T-helper 22 cell (primary cell): ENCODE measurements at places on chromosomes 5 and 9.

DNA sequence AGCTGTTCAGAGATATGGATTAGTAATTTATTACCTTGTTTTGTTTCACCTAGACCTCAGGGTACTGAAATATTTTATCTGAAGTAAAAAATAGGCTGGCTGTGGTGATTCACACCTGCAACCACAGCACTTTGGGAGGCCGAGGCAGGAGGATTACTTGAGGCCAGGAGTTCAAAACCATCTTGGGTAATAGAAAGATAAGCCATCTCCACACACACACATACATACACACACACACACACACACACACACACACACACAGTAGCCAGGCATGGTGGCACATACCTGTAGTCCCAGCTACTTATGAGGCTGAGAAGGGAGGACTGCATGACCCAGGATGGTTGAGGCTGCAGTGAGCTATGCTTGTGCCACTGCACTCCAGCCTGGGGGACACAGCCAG lies 3.7 kb downstream of the ANXA2R start:
- DNase-seq = no peak

GRCh38 chr9:28453918-28454317 lies 880.6 kb upstream of the C9orf72 start:
- no peak for DNase-seq

DNA sequence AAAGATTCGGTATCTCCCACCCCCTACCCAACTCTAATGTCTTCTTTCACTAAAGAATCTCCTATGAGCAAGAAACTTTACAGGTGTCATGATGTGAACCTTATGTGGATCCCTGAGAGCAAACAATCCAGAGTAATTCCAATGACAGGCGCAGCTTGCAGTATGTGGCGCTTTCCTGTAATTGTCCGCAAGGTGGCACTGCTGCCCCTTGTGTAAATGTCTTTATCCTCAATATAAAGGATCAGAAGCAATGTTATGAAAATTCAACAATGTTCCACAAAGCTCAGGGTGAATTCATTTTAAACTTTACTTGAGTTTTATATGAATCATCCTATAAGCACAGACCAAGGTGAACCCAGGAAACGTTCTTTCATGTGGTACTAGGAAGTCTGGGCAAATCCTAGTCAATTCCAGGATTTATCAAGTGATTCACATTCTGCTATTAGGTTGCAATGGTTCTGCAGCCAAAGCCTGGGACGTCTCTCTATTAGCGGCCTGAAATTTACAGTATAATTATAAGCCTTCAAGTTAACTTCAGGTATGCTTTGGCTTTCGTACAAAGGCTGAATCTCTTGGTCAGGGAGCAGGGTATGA lies 113.7 kb downstream of the TRPM6 start:
- peak; percentile 37 for DNase-seq

GRCh38 chr9:111728617-111729366 lies 65.9 kb downstream of the SHOC1 start:
- no peak for DNase-seq

- DNase-seq = no peak
Measured at GRCh38 chr9:24801344-24801743, 255.6 kb upstream of the IZUMO3 start.

DNA sequence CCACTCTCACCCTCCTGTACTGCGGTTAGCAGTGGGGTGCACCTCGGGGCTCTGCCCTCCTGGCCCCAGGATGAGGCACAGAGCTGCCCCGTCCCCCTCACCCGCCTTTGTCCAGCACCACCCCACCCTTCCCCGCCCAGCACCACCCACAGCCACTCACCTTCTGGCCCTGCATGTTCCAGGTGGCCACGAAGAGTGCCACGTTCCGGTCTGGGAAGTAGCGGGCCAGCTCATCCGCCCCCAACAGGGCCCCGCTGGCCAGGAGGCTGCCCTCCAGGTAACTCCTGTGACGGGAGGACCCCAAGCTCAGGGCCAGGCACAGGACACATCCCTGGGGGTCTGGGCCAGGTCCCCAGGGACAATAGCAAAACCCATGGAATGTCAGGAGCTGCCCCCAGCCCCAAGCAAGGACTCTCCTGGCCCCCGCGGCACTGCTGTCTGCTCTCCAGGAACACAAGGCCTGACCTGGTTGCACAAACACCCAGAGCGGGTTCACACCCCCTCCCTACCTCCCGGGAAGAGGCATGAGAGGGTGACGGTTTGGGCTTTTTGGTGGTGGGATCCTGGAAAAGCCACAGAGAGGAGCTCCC lies 5.0 kb downstream of the INPP5E start:
- no peak for DNase-seq

DNA sequence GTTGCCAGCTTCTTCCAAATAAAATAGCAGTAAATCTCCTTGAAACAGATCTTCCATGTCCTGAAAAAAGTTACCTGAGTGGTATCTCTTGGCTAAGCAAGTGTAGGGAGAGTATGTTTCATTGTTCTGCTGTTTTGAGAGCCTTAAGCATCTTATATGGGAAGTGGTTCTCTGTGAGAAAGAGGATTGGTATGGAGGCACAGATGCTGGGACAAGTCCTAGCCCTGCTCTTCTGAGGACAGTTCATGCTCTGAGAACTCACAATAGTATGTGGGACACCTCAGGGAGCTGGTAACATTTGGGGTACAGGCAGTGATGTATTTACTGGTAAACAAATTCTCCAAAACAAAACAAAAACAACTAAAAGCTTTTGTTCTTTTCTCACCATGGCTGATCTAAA lies 2.0 kb downstream of the PPP3R2 start:
- no peak for DNase-seq

GRCh38 chr5:133514456-133514855 lies 97.9 kb downstream of the FSTL4 start:
- no peak for DNase-seq

- DNase-seq = no peak
Measured at GRCh38 chr9:93149361-93149760, 15.3 kb upstream of the NINJ1 start.

GRCh38 chr5:157575381-157576020 lies at the start of gene ADAM19:
Gene ADAM19, minus strand, starts transcription at chr5:157575775. Its CDS starts 79 bp downstream, at chr5:157575696.
- DNase-seq = peak; percentile 43

DNA sequence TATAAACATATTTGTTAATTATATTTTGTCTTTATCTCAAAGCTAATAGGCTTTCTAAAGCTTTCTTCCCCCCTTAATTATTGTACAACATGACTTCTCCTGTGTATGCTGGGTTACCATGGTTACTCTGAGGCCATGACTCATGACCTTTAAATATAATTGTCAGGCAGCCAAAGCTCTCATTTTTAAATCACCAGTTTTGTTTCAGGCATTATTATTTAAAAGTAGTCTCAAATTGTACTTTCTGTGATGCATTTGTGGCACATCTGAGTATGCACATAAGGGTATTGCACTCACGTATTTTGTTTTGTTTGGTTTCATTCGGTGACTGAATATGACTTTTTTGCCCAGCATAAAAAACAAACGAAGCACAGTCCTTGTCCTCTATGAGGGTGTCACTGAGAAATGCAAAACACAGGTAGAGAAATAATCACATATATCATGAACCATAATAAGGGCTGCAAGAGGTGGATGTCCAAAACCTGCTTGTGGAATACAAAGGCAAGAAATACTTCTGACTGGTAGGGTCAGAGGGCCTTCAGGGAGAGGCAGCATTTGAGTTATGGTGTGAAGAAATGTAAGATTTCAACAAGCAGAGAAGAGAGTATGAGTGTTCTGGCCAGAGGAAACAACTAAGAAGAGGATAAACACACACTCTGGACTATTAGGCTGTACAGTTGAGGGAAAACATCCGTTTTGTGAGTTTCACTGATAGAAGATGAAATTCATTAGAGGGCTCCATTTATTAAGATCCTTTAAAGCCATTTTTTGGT lies 2.1 kb downstream of the CCDC192 start:
- DNase-seq = no peak

- DNase-seq = no peak
Measured at GRCh38 chr5:31855134-31856040, 216.5 kb downstream of the PDZD2 start.

DNA sequence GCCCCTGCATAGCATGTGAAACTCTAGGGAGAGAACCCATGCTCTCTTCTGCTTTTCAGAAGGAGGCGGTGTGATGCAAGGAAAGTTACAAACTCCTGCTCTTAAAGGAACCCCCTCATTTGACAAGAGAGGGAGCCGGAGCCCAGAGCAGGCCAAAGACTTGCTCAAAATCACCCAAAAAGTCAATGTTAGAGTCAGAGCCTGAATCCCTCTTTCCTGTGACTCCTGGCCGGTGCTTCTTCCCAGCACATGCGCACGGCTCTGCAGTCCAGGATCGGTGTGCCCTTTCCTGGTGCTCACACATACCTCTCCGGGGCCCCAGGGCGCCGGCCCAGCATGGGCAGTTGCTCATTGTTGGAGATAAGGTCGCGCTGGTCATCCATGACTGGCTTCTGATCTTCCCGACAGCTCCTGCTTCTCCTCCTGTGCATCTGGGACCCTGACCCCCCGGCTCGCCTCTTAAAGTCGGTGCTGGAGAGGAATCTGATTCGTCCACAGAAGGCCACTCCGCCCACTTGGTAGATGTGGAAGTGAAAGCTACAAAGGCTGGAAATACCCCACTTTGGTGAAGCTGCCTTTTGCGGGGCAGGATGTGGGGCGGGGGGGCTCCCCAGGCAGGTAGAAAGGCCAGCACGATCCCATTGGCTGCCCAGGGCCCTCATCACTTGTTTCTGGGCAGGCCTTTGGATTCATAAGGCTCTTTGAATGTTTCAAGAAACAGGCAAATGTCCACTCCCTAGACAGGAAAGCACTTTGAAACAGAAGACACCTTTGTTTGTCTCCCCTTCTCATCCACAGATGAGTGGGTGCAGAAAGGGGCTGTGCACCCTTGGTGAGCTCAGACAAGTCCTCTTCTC lies at the start of gene CD74:
TSS of gene CD74 (minus strand) at position 592 of the 857 bp plus-strand sequence. CDS start at position 431, 161 bp downstream.
- peak; percentile 91 for DNase-seq

- DNase-seq = no peak
Measured at GRCh38 chr5:92372766-92373165, 989.6 kb upstream of the ARRDC3 start.

- DNase-seq = no peak
Measured at GRCh38 chr5:5598547-5599113, 176.2 kb downstream of the ICE1 start.

- no peak for DNase-seq
Measured at GRCh38 chr5:139946440-139946839, 96.7 kb downstream of the NRG2 start.

- no peak for DNase-seq
Measured at GRCh38 chr5:171427318-171428167, 8.1 kb downstream of the FGF18 start.

DNA sequence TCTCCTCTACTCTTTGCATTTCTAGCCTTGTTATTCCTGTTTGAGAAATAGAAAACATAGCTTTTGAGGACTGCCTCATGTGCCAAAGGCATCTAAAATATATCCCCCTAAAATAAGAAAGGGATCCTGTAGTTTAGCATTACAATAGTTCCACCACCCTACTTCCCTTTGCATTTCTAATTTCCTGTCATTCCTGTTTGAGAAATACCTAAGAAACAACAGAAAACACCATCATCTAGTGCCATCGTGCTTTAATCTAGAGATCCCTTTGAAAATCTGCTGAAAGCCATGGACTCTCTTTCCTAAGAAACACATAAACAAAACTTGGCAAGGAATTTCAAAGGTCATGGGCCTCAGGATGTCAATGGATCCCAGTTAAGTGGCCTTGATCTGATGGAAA lies 7.5 kb downstream of the CLK4 start:
- DNase-seq = no peak

- DNase-seq = no peak
Measured at GRCh38 chr5:44691802-44692201, 116.9 kb upstream of the MRPS30 start.

GRCh38 chr5:100827481-100827889 lies 75.6 kb downstream of the ST8SIA4 start:
- DNase-seq = no peak

- DNase-seq = no peak
Measured at GRCh38 chr9:124349267-124349666, 66.0 kb downstream of the PSMB7 start.

DNA sequence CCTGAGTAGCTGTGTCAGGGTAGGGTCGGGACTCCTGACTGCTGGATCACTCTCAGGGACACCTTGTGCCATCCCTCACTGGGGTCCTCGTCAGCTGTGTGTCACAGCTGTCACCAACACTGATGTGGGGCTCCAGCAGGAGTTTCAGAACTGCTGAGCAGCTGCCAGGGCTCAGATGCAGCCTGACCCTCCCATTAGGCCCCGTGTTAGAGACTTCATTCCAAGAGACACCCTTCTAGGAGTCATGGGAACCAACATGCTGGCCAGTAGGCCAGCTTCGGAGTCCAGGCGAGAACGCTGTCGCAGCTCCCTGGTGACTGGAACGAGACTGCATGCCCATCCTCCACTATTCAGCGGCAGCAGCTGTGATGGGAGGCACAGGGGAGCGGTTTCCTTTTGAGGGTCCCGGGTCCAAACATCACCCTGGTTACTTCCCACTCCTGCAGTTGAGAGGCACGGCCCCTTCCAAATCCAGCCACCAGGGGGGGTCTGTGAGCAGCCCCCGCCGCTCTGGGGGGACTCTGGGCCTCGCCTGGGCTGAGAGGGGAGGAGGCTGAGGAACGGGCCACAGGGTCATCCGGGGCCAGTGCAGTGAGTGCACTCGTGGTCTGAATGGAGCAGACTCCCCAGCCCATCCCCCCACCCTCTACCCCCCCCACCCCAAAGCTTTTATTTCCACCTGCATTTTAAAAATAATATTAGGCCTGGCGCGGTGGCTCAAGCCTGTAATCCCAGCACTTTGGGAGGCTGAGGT lies 12.6 kb upstream of the TCF7 start:
- DNase-seq = peak; percentile 43

GRCh38 chr5:147557876-147558745 lies 48.2 kb upstream of the DPYSL3 start:
- DNase-seq = no peak

DNA sequence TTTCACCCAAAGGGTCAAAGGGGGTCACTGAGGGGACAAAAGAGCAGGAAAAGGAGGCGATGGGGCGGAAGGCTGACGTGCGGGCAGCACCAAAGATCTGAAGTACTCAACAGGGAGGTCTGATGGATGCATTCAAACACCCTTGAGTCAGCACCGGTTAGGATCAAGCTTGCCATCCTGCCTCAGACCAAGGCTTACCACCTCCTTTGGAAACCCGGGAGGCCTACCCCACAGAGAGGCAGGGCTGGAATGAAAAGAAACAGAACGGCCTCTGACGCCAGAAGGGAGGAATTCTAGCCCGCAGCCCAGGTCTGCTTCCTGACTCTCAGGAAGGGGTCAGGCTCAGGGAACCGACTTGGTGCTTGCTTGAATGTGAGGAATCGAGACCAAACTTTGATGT lies 125.6 kb downstream of the PAPPA start:
- no peak for DNase-seq

DNA sequence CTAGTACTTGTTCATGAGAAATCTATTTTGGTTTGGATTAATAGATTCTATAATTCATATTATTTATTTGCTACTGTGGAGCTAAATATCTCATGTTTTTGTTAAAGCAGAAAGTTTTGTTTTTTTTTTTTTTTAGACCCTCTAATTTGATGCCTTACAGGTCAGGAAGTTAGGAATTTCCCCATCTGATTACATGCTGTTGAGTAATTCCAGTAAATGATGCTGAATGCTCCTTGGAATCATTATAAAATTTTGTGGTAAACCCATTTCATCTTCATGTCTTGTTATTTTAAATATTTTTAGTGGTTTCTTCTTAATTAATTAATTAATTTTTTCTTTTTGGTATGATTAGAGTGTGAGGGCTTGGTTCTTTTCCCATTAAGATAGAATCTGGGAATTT lies 35.6 kb downstream of the NNT start:
- no peak for DNase-seq
